ENCODE measurements at places on chromosomes 7 and 10.

DNA sequence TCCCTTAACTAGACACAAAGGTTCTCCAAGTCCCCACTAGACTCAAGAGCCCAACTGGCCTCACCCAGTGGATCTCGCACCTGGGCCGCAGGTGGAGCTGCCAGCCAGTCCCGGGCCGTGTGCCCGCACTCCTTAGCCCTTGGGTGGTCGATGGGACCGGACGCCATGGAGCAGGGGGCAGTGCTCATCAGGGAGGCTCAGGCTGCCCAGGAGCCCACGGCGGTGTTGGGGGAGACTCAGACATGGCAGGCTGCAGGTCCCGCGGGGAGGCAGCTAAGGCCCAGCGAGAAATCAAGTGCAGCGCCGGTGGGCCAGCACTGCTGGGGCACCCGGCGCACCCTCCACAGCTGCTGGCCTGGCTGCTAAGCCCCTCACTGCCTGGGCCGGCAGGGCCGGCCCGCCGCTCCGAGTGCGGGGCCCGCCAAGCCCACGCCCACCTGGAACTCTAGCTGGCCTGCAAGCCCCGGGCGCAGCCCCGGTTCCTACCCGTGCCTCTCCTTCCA, 130.5 kb downstream of the RALA start:
- no peak for DNase-seq

- DNase-seq = no peak
Observed at GRCh38 chr7:47521011-47521795, 60.7 kb downstream of the TNS3 start.

- DNase-seq = no peak
Observed at GRCh38 chr10:112288486-112288885, 5.3 kb downstream of the TECTB start.

GRCh38 chr7:17041324-17041723, 159.5 kb upstream of the AGR3 start:
- DNase-seq = no peak

GRCh38 chr7:70353330-70353945, 755.2 kb downstream of the AUTS2 start:
- no peak for DNase-seq

GRCh38 chr10:44478876-44479705, 94.2 kb upstream of the CXCL12 start:
- no peak for DNase-seq

DNA sequence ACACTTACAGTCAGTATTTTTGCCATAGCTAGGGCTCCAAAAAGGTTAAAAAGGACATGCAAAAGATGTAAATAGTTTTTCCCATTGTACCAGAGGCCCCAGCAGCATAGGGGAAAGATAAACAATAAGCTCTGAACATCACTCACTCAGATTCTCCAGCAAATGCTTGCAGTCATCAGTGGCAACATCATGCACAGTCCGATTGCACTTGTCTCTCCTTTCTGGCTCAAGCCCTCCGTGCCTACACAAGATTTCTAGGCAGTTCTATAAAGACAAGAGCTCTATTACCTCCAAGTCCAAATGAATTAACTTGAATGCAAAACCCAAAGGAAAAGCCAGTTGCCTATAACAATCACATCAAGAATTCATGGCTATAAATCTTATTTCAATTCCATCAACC, 106.3 kb downstream of the CTTNBP2 start:
- DNase-seq = no peak

- no peak for DNase-seq
Observed at GRCh38 chr7:5183155-5183554, 6.9 kb upstream of the WIPI2 start.

DNA sequence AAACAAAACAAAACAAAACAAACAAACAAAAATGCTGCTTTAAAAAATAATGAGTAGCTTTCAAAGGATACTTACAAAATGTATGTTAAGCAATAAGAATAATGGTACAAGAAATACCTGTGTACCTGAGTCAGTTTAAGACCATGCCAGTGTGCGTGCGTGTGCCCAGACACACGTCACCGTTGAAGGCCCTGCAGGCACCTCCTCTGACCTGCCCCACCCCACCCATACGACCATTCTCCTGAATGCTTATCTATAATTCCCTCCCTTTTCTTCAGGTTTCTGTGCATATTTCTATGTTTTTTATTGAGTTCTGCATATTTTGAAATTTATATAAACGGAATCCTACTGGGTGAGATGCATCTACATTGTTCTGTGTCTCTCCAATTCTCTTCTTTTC, 374.2 kb upstream of the KLF6 start:
- no peak for DNase-seq

GRCh38 chr7:44891372-44891771, 6.0 kb upstream of the PURB start:
- no peak for DNase-seq

GRCh38 chr7:111499027-111499426, 63.3 kb downstream of the IMMP2L start:
- no peak for DNase-seq

DNA sequence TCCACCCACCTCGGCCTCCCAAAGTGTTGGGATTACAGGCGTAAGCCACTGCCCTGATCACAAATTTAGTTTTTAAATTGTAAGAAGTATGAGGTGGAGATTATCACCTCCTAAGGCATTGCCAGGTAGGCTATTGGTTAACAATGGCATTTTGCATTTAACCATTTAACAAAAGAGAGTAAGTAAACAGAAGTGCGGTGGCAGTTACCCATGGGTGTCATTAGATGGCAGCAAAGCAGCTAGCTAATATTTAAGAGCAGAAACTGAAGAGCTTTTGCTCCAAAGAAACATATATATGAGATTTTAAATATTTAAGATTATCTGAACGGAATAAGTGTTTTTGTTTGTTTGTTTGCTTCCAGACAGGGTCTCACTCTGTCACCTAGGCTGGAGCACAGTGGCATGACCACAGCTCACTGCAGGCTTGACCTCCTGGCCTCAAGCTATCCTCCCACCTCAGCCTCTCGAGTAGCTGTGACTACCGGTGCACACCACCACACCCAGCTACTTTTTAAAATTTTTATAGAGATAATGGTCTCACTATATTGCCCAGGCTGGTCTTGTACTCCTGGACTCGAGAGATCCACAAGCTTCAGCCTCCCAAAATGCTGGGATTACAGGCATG, 325.5 kb upstream of the C7orf33 start:
- DNase-seq = no peak

GRCh38 chr7:141674171-141674671, 27.7 kb downstream of the DENND11 start:
- no peak for DNase-seq

- DNase-seq = no peak
Observed at GRCh38 chr10:7185367-7185690, 225.5 kb downstream of the SFMBT2 start.

DNA sequence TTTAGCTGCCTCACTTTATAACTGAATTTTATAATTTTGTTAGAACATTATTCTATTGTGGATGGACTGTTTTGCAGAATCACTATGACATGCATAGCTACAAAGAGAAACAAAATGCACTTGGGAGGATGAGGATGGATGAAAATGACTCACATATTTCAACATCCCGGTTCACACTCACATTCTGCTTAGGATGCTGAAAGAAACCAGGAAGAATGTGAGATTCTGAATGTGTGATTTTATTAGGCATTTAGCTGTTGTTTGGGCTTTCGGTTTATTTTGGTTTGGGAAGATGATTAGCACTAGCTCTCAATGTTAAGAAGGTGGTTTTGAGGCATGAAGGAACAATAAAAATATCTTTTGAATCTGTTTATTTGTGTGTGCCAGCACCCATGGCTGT, 235.5 kb downstream of the SEMA3E start:
- no peak for DNase-seq

DNA sequence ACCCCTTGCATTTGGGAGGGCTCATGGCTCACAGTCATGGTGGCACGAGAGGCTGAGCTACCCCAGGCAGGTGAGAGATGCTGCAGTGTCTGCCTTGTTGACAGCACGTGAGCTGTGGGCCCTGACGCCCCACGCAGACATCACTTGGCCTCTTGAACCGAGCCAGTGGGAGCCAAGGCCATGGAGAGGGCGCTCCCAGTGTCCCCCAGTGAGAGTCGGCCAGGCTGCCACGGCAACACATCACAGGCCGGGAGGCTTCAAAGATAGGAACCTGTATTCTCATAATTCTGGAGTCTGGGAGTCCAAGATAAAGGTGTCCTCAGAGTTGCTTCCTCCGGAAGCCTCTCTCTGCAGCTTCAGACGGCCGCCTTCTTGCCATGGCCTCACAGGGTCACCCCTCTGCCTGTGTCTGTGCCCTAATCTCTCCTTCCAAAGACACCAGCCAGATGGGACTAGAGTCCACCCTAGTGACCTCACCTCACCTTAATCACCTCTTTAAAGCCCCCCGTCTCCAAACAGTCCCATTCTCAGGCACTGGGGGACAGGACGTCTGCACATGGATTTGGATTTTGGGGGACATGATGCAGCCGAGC, 119.6 kb downstream of the KLF6 start:
- DNase-seq = no peak

DNA sequence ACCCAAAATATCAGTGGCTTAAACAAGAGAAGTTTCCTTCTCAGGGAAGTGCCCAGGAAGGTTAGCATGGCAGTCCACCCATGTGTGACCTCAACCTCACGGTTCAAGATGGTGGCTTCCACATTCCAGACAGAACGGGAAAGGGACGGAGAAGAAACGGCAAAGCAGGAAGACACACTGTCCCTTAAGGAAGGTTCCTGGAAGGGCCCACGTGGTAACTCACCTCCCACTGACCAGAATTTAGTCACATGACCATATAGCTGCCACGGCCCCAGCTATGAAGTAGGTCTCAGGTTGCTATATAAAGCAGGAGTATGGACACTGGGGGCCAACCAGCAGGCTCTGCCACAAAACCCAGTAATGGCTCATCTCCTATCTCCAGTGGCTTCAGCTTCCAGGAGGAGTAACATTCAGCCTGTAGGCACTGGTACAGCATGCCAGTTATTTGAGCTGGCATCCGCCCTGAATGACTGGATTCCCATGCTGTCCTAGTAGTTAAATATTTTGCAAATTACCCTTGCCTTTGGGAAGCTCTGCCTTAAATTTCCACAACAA, 278.5 kb upstream of the KLF14 start:
- DNase-seq = no peak

- DNase-seq = no peak
Observed at GRCh38 chr7:156156734-156157408, 344.6 kb upstream of the SHH start.

DNA sequence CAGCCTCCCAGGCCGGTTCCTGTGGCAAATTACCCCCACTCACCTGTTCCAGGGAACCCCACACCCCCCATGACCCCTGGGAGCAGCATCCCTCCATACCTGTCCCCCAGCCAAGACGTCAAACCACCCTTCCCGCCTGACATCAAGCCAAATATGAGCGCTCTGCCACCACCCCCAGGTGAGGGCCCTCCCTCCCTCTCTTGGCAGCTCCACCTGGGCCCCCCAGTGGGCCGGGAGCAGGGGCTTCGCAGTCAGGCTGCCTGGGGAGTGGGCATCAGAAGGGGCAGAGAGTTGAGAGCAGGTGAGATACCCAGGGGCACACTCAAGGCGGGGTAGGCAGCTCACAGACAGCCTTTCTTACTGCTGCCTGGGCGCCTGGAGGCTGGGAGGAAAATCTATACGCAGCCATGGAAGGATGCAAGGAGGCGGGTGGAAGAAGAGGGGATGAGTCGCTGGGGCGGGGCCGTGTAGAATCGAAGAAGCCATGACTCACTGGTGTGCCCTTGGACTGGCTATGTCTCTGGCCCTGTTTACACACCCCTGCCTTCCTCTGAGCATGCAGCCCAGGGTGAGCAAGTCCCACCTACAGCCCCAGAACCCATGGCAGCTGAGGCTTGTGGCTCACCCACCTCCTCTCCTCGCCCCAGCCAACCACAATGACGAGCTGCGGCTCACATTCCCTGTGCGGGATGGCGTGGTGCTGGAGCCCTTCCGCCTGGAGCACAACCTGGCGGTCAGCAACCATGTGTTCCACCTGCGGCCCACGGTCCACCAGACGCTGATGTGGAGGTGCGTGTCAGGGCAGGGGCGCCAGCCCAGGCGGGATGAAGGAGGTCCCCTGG, 48.6 kb upstream of the PPIF start:
- no peak for DNase-seq

DNA sequence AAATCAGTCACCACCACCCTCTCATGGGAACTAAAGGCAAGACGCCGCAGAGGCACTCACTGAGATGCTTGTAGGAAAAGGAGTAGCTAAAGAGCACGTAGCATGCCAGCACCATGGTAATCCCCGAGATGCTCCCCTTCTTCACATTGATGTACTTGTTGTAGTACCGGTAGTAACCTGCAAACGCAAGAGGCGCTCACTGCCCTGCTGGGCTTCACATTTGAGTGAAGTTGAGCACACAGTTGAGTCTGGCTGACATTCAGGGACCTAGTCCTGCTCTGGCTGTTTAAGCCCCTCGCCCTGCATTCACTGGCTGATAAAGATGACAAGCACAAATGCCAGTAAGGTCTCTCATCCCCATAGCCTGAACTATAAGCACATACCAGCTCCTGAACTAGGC, 6.9 kb downstream of the ATP5MF start:
- DNase-seq = no peak

DNA sequence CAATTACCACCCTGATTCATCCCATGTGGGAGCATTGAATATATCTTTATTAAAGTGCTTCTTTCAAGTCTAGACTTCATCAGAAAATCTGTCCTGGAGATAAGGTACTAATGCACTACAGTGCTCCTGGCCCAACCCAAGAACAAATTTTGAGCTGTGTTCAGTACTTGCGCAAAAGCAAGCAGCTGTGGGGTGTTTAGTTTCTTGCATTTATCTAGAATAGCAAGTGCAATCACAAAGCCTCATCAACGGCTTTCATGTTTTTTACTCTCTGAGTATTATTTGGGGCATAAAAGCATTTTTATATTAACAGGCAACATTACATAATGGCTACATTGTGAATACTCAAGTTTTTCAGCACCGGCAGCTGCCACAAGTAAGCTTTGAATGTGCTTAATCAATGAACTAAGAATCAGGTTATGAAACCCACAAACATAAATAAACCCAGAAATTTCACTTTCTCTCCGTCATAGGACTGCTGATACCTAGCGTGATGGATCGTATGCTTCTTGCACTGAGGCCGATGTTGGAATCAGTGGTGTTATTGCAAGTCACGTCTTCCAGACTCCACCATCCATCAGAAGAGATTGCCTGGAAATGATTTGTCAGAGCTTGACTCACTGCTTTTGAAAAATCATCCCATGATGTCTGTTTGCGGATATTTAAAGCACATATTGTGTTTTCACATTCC, 113.1 kb downstream of the CTTNBP2 start:
- DNase-seq = no peak

DNA sequence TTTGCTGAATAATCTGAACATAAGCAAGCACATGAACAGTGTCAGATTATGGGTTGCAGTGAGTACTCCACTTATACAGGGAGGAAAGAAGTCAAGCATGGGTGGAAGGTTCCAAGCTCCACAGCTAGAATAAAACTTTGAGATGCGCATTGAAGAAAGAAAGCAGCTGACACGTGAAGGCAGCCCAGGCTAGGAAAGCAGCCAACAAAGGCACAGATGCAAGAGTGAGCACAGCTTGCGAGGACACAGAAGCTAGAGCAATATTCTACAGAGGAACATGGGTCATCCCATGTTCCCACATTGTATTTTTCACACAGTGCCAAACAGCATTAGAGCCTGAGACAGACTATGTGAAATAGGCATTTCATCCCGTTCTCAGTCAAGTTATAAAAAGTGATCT, 194.6 kb upstream of the TBX20 start:
- no peak for DNase-seq

Measured in stimulated activated CD8-positive, alpha-beta memory T cell treated with anti-CD3 and anti-CD28 coated beads, Interleukin-7, amount 100 ng/mL, for 1 hour (primary cell).